Type B pancreatic cell (in vitro differentiated cells): ENCODE measurements at places on chromosomes 3 and 15.

DNA sequence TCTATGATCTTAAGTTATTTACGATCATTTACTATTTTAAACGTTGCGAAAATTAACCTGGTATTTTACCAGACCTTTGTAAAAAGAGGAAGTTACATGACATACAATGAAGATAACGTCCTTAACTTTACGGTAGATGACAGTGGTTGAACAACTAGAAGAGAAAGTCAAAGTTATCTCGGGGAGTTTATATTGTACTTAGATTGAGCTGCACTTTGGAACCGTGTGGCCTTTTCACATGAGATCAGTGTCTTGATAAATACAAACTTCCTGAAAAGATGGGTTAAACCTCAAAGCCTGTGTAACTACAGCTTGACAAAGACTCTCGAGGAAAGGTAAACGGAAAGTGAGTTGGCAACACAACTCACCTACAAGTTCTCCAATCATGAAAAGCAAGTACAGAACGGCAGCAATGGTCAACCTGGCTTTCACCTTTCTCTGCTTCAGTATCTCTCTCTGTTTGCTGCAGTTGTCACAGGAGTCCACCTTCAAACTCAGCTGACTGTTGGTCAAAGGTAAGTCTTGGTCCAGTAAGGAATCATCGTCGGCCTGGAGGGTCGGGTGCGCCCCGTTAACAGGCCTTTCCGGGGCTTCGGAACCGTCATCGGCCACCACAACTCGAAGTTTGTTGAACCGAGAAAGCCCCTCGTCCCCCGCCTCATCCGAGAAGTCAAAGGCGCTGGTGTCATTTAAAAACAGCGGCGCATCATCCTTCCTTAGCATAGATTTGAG, 793 bp downstream of the SLC30A4 start:
- peak overlapping the region; percentile 96 for H3K27ac ChIP-seq
- DNase-seq, result no peak
- peaks cover 16% of the 10 kb centered on the region for H3K36me3 ChIP-seq
- H3K4me3 ChIP-seq, result peak overlapping the region; percentile 95
- H3K4me1 ChIP-seq, result peaks cover 21% of the 10 kb centered on the region
- peaks cover 3% of the 10 kb centered on the region for H3K27me3 ChIP-seq

DNA sequence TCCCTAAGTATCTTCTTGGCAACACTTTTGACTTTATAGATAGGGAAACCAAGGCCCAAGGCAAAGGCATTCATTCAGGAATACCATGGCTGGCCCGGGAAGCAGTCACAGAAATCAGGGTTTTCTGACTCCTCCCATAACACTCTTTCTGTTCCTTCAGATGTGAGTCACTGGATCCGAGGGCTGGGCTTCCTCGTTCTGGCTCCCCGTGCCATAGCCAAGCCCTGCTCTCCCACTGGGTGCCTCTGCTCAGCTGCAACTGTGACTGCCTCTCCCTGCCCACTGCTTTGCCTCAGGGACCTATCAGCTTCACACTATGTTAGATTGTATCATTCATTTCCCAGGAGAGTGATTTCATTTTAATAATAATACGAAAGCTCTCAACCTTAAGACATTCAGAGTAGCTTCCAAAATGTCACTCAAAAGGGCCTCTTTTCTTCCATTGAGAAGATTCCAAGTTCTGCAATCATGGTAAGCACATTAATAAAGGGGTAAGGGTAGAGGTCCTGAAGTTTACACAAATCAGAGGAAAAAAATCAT, 50.2 kb downstream of the GABRB3 start:
- H3K4me1 ChIP-seq, result no peaks in the 10 kb centered on the region
- H3K36me3 ChIP-seq, result no peaks in the 10 kb centered on the region
- no peak overlapping the region for H3K4me3 ChIP-seq

DNA sequence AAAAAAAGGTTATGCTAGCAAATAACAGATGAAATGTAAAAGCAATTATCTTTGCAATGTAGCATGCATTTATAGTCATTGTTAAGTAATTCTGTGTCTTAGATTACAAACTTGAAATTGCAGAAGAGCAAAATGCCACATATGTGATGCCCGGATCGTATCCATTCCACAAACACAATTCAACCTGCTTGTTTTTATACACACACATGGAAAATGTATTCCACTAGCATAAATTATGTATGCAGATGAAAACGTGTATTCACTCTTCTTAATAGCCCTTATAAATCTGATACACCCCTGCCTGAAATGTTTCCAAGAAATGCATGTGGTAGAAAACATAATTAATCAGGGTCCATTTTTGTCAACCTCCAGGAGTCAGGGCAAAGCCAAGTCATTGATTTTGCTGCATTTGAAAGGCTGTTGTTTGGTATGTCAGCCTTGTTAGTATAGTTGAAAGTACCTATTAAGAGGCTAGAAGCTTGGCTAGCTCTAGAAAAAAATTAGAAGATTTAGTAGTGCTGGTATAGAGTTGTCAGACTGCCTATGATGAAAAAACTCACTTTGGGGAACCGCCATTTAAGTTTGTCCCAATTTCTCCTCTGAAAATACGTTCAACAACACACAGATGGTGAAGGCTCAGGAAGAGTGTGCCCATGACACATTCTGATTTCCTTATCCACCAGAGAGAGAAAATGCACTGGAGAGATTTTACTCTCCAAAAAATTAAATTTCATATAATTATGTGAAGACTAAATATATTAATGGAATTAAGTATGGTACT, 69.2 kb upstream of the TMC3 start:
- H3K36me3 ChIP-seq, result no peaks in the 10 kb centered on the region
- H3K4me3 ChIP-seq, result no peak overlapping the region
- no peaks in the 10 kb centered on the region for H3K4me1 ChIP-seq

DNA sequence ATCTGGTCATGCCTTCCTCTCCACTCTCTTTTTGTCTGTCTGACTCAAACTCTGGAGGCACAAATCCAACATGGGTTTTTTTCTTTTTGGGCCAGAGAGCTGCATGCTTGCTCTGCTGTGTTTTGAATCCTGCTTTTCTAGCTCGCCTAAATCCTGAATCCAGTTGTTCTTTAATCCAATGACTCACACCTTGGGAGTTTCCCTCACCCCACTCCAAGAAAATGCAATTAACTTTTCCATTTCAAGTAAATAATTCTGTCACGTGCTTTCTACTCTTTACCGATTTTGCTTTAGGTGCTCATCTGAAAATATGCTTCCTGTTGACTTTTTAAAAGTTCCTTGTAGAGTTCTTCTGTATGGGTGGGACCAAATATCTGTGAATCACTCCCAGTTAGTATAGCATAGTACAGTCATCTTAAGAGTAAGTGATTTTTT, 47.6 kb downstream of the SLMAP start:
- peak overlapping the region; percentile 94 for H3K27ac ChIP-seq
- no peaks in the 10 kb centered on the region for H3K27me3 ChIP-seq
- DNase-seq, result no peak
- peak overlapping the region; percentile 63 for H3K4me3 ChIP-seq
- H3K4me1 ChIP-seq, result peaks cover 18% of the 10 kb centered on the region

DNA sequence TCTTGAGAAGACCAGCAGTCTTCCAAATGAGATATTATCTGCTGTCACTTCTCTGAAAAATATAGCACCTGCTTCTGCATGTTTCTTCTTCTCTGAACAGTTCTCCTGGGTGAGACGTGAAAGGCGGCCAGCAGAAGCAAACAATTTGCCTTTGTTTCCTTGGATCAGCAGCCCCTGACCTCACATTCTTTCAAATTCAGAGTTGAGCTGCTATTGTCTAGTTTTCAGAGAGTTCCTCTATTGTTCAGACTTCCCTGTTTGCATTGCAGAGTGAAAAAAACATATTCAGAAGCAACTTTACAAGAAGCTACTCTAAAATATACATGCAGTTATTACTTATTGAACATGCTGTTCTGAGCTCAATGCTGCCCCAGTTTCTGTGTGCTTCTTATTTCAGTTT, 653.6 kb downstream of the NAALADL2 start:
- no peak overlapping the region for H3K4me3 ChIP-seq
- DNase-seq, result no peak
- peaks cover 12% of the 10 kb centered on the region for H3K4me1 ChIP-seq
- H3K27me3 ChIP-seq, result no peaks in the 10 kb centered on the region
- H3K36me3 ChIP-seq, result peaks cover 11% of the 10 kb centered on the region

GRCh38 chr3:194687638-194688199, 2.0 kb downstream of the FAM43A start:
- H3K4me3 ChIP-seq, result peak overlapping the region; percentile 93
- H3K27me3 ChIP-seq, result peaks cover 48% of the 10 kb centered on the region
- H3K4me1 ChIP-seq, result peaks cover 49% of the 10 kb centered on the region
- peak overlapping the region; percentile 72 for H3K27ac ChIP-seq

DNA sequence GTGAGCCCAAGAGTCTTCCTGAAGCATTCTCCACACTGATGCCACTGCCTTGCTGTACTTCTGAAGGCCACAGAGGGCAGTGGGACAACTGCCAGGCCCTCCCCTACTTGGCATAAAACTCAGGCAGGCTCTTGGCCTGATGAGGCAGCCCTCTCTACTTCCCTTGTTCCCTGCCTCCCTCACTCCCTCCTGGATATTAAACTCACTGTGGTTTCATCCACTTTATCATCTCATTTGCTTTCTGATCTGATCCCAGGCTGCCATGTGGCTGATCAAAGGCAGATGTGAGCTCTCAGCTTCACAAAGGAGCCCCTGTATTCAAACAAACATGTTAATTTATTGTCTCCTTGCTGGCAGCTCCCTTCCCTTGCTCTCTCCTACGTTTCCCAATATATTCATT, 533.5 kb downstream of the IGSF11 start:
- H3K36me3 ChIP-seq, result no peaks in the 10 kb centered on the region
- H3K4me3 ChIP-seq, result no peak overlapping the region

DNA sequence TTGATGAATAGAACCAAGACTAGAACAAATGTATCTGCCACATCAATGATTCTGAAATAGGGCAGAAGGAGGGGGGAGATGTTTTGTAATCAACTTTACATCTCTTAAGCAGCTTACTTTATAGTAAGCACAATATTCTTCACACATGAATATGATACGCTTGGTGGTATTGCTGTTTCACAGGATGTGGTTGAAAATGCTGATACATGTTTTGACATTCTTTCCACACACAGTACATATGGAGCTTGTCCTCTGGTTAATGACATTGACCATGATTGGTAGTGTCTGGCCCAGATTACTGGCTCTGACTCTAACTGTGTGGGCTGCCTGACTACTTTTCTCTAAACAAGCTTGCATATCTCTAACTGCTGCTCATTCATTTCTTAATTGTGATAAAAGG, 168.9 kb downstream of the KLHL25 start:
- H3K27ac ChIP-seq, result no peak overlapping the region
- no peak for DNase-seq
- no peaks in the 10 kb centered on the region for H3K27me3 ChIP-seq
- no peak overlapping the region for H3K4me3 ChIP-seq
- peaks cover 15% of the 10 kb centered on the region for H3K36me3 ChIP-seq

DNA sequence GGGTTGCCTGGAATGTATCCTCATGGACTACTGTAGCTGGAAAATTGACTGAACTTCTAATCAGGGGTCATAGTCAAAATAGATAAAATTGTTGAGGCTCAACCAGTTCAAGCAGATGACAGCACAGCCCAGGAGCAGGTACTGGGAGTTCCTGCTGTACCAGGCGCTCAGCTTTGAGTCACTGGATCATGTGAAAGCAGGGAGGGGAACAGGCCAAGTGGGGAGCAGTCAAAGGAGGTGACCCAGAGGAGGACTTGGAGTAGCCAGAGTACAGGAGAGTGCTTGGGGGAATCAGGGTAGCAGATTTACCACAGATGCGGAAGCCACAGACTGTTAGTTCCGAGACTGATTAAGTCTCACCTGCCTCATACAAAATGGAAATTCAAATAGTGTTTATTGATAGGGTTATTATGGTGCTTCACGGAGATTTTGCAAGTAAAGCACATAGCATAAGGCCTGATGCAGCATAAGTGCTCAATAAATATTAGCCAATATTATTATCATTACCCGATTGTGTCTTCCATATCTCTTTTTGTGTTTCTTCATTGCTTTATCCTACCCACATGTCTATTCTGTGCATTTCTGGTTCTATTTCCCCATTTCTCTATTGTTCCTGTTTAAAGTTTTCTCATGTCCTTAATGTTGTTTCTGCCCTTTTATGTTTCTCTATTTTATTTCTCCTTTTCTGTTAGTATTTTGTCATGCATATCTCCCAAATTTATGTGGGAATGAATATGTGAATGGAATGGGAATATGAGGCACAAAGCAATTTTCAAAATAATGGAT, 369.2 kb upstream of the MCTP2 start:
- no peak overlapping the region for H3K27ac ChIP-seq
- no peaks in the 10 kb centered on the region for H3K36me3 ChIP-seq
- DNase-seq, result no peak
- H3K27me3 ChIP-seq, result no peaks in the 10 kb centered on the region

DNA sequence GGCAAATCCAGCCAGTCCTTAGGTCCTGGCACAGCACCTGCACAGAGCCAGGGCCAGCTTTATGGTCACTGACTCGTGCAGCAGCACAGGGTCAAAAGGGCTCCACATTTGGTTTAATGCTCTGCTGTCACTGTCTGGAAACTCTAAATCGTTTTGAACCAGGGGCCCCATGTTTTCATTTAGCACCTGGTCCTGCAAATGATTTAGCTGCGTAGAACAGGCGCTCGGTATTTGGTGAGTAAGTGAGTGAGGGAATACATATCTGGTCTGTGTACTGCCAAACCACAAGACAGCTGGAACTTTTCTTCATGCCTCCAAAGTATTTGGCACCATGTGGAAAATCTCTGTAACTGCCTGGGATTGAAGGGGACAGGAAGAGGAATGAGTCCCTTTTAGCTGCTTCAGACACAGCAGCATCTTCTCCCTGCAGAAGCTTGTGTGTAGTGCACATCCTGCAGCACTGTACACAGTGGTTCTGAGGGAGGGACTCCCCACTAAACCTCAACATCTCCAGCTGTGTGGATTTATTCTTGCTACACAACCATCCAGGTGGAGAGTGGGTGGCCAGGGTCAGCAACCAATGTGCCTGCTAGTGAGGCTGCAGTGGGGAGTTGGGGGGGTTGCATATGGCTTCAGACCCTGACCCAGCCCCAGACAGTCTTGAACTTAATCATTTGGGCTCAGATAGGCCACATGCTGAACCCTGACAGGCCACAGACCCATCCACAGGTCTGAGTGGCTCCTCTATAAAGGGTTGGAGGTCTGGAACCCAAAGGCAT, 1.1 kb downstream of the SH2D7 start:
- DNase-seq, result no peak
- H3K27me3 ChIP-seq, result peaks cover 5% of the 10 kb centered on the region
- H3K36me3 ChIP-seq, result no peaks in the 10 kb centered on the region
